ENCODE measurements at places on chromosomes 1 and 21.

GRCh38 chr1:232301246-232301645 lies 328.7 kb downstream of the SIPA1L2 start:
- DNase-seq = no peak

DNA sequence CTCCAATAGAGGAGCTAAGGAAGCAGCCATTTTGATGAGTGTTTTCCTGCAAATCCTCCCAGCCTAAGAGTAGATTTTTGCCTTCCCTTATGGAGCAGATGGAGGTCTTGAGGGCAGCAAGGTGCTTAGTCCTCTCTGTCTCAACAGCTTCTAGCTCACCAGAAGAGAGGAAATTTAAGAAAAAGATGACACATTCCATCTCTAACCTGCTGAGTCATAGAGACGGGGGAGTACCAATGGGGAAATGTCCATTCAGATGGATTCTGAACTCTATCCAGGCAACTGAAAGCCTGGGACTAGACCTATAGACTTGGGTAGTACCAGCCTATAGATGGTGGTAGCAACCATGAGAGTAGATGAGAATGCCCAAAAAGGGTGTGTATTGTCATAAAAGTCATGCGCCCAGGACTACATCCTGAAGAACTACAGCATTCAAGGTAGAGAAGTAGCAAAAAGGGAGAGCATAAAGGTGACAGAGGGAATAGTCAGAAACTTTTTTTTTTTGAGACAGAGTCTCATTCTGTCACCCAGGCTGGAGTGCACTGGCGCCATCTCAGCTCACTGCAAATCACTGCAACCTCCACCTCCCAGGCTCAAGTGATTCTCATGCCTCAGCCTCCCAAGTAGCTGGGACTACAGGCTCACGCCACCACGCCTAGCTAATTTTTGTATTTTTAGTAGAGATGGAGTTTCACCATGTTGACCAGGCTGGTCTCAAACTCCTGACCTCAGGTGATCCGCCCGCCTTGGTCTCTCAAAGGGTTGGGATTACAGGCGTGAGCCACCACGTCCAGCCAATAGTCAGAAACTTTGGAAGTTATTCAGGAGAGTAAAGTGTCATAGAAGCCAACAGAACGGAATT lies 10.7 kb upstream of the ELOA start:
- no peak for DNase-seq

- DNase-seq = no peak
Measured at GRCh38 chr1:13556224-13556764, 27.3 kb upstream of the PDPN start.

DNA sequence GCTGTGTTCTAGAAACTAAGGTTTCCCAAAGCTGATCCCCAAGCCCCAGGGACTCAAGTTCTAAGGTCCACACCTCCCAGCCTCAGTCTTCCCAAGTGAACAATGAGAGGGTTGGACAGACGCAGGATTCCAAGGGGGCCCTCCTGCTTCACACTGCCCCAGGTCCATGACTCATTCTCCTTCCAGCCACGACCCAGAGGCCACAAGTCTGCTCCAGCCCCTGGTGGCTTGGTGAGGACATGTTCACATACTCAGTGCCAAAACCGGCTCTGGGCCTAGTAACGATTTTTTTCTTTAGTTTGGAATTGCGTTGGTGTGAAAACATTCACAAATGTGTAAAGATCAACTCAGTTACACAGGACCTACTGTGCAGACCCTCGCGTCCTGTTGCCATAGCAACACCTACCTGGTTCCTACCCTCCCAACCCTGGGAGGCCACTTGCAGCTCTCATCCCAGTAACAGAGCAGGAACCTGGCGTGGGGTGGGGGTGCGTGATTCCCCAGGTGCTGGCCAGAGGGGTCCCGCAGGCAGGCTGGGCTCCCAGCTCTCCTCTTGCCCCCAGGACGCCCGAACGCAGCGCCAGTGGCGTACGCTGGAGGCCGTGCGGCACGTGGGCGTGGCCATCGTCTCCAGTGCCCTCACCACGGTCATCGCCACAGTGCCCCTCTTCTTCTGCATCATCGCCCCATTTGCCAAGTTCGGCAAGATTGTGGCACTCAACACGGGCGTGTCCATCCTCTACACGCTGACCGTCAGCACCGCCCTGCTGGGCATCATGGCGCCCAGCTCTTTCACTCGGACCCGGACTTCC lies 57.0 kb downstream of the DISP3 start:
- DNase-seq = no peak

GRCh38 chr1:84297546-84298244 lies 3.8 kb upstream of the SAMD13 start:
- no peak for DNase-seq

- no peak for DNase-seq
Measured at GRCh38 chr1:146031476-146031875, 9.9 kb upstream of the HJV start.

DNA sequence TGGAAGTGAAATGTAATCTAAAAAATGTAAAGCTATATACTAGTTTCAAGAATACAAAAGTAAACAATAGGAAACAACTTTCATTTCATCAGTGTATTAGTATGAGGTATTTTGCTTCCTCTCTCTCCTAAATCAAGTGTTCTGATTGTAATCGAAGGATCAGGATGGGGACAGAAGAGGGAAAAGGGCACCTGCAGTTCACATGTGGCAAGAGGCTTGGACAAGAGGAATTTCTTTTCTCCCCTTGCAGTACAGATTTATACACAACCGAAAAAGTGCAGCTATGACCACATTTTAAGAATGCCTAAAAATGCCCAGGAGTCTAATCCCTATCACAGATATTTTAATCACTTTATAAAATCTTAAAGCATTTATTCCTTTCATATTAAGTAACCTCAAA lies 63.7 kb downstream of the NRIP1 start:
- no peak for DNase-seq

DNA sequence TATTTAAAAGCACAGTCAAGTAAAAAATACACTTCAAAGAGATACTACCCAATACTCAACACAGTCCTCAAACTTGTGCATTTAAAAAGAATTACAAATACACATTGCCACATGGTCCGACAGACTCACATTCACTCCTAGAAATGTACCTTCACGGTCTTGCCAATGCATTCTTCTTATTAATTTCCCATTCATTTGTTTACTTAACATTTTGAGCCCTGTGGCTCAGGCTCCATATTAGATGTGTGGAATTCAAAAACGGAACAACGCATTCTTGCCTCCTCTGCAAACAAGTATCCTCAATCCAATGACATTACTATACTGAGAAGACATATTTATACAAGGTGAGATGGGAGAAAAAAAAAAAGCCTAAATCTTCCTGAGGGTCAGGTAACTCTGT lies 2.5 kb upstream of the DUSP23 start:
- no peak for DNase-seq

Data from stimulated activated CD4-positive, alpha-beta T cell treated with anti-CD3 and anti-CD28 coated beads, Interleukin-1b, Interleukin-23, amount 100 ng/mL, for 1 hour (primary cell).